ENCODE measurements at places on chromosomes 6 and 20.

- DNase-seq, result no peak
Measured at GRCh38 chr6:24257282-24257681, 100.6 kb downstream of the DCDC2 start.

GRCh38 chr20:24762371-24762770, 186.7 kb upstream of the CST7 start:
- DNase-seq, result no peak

GRCh38 chr6:50056242-50056641, 6.5 kb upstream of the DEFB112 start:
- DNase-seq, result no peak

GRCh38 chr6:52536424-52536916, 40.4 kb downstream of the TRAM2 start:
- DNase-seq, result no peak

- DNase-seq, result no peak
Measured at GRCh38 chr6:153944201-153944600, 94.8 kb upstream of the OPRM1 start.

DNA sequence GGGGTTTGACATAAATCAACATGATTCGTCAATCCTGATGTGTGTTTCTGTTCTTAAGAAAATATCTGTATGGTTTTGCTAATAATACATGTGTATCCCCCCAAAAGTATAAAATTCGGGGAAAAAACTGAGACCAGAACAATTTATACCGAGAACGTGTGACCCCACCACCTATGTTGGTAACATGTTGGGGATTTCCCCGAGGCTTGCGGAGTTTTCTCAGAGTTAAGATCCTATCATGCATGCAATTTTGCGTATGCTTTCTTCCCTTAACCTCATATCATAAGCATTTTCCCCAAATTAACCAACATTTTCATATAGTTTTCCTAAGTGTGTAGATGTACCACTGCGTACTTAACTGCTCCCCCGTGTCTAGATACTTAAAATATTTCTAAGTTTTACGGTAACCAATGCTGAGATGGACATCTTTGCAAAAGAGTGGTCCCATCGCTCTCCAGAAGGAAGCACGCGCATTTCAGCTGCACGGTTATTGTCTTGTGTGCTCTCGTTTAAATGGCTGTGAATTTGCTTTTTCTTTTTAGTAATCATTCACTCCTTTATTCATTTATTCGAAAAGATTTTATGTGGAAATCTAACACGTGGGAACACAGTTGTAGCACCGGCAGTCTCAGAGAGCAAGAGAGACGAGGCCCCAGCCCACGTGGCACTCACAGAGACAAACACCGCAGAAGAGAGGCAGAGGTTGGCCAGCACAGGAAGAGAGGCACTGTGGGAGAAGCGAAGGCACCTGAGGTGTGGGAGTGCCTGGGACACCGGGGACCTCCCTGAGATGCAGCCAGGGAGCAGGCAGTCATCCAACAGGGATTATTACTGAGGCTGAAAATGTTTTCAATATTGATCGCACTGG, 13.2 kb upstream of the IRF4 start:
- DNase-seq, result no peak
